NCI-H1417 (cell line): ENCODE measurements at places on chromosomes 7 and 10.

GRCh38 chr10:63683686-63684085, 162.5 kb downstream of the REEP3 start:
- DNase-seq: no peak

DNA sequence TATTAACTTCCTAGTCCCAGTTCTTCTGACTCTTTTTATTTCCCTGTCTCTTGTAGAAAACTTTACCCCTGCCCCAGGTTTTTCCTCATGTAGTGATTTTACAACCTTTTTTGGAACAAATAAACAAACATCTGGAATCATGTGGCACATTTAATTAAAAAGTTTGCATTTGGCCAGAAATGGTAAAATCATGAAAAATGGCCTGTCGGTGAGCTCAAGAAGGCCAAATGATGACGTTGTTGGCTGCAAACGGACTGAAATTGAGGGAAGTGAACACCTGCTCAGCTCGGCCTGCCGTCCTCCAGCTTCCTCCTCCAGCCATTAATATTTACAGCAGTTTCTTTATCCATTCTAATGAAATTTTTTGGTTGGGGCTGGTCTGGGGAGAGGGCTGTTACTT, 902.8 kb downstream of the LRMDA start:
- no peak for DNase-seq

- no peak for DNase-seq
Measured at GRCh38 chr10:61549861-61550260, 96.7 kb upstream of the TMEM26 start.

DNA sequence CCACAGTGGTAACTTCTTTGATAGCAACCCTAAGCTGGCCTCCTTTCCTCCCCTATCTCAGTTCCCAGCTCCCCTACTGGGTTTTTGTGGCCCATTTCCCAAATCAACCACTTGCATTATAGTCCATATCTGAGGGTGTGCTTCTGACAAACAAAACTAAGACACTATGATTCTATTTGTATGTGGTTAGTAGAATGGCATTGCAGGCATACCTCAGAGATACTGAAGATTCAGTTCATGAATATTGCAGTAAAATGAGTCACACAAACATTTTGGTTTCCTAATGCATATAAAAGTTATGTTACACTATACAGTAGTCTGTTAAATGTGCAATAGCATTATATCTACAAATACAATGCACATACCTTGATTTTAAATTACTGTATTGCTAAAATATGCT, 15.4 kb upstream of the TMEM243 start:
- no peak for DNase-seq
